T-cell (primary cell): ENCODE measurements at places on chromosomes 4 and X. TPM values are rescaled to one million over a fixed set of nuclear protein-coding genes. Genes with fewer than 3 reads are reported as not detected.

GPAT3 gene
- 4.8 TPM for total RNA-seq

DNA sequence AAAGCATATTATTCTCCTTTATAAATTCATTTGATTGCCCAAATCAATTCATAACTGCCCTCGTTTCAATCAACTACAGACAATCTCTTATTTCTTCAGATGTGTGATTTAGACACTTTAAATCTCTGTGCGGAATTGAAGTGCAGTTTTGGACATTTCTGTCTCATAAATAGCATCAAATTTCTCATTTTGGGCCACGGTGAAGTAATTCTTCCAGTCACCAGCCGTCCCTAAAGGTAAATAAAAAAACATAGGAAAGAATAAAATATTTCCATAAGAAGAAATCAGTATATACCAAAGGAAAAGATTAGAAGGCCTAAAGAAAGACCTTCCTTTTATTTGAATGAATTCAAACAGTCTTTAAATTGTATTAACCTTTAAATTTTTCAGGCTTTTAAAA lies 33.4 kb downstream of the SULT1B1 start:
- H3K4me1 ChIP-seq = no peaks in the 10 kb centered on the region
- H3K36me3 ChIP-seq = no peaks in the 10 kb centered on the region
- no peak for DNase-seq
- H3K27ac ChIP-seq = no peak overlapping the region
- no peak overlapping the region for H3K4me3 ChIP-seq

GRCh38 chrX:134774190-134775048 lies 116.1 kb upstream of the PLAC1 start:
- DNase-seq = no peak
- H3K27ac ChIP-seq = no peak overlapping the region
- H3K4me1 ChIP-seq = no peaks in the 10 kb centered on the region
- H3K36me3 ChIP-seq = peaks cover 36% of the 10 kb centered on the region
- no peak overlapping the region for H3K4me3 ChIP-seq
- no peaks in the 10 kb centered on the region for H3K27me3 ChIP-seq

- no peaks in the 10 kb centered on the region for H3K27me3 ChIP-seq
- no peak for DNase-seq
- no peak overlapping the region for H3K4me3 ChIP-seq
- no peaks in the 10 kb centered on the region for H3K36me3 ChIP-seq
These were observed 57.5 kb downstream of the ADRA2C start for GRCh38 chr4:3823496-3824341.

- peak overlapping the region; percentile 2 for H3K4me3 ChIP-seq
- H3K36me3 ChIP-seq = peaks cover 29% of the 10 kb centered on the region
- peaks cover 39% of the 10 kb centered on the region for H3K4me1 ChIP-seq
- peak; percentile 70 for DNase-seq
- H3K27me3 ChIP-seq = no peaks in the 10 kb centered on the region
These were observed 57.4 kb downstream of the TSC22D3 start for GRCh38 chrX:107718156-107718621.
